Activated CD8-positive, alpha-beta memory T cell treated with anti-CD3 and anti-CD28 coated beads for 1 hour (primary cell): ENCODE measurements at places on chromosomes 7 and 10.

DNA sequence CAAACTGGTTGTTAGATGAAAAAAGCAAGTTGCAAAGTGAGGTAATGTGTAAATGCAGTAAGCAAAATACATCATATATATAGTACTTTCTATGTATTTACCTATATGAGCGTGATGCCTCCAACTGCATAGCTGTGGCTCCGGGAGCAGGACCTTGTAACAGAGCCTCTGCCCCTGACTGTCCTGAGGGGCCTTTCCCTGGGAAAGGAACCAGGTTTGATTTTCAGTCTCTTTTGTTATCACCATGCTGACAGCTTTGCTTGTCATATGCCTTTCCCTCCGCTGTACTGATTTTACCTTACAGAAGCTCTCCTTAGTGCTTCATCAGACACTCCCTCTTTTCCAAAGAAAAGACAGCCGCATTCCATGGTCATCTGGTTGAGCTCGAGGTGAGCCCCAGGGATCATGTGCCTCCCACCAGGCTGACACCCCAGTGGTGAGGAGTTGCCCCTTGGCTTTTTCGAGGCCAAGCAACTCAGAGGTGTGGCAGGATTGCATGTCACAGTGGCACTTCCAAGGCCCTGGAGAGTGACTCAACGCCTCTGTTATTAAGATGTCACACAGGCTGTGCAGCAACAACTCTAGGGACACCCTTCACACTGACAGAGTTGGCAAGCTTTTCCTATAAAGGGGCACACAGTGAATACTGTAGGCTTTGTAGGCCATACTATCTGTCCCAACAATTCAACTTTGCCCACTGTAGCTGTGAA is 78.9 kb downstream of the ALOX5 start:
- no peak for DNase-seq

GRCh38 chr7:16719699-16720098 is 33.9 kb upstream of the TSPAN13 start:
- DNase-seq = no peak

GRCh38 chr7:21939858-21940372 is 5.8 kb downstream of the CDCA7L start:
- no peak for DNase-seq

- no peak for DNase-seq
Measured at GRCh38 chr10:35542303-35542702, 62.8 kb upstream of the GJD4 start.

- DNase-seq = no peak
Measured at GRCh38 chr7:156616269-156617202, 24.0 kb upstream of the RNF32 start.

DNA sequence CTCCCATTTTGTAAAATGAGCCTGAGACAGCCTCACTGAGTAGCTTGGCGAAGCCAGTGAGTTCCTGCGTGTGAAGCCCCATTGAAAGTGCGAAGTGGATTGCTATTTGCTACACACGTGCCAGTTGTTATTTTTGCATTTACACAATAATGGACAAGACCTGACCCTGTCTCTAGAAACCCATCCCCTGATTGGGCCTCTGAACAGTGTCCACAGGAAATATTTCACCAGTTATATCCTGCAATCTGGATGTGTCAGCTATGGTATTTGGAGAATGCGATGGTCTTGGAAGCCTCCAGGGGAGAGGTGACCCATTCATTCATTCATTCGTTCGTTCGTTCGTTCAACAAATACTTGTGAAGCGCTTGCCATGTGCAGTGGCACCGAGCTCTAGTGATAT is 37.1 kb downstream of the COL13A1 start:
- no peak for DNase-seq

DNA sequence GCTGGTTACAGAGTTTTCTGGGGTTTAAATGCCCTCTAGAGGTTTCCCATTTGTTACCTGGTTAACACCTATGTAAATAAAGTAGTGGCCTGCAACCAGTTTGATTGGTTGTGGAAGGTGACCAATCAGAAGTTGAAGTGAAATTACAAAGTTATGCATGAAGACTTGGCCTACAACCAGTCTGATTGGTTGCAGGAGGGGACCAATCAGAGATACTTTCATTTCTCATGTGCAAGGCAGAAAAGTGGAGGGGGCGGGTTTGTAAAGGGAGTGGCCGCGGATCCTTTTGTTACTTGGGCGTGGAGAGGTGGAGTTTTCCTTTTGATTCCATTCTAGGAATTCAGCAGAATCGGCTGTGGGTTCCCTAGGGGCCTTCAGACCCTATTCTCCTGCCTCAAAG is 80.8 kb downstream of the SEC23IP start:
- no peak for DNase-seq

- no peak for DNase-seq
Measured at GRCh38 chr7:2999078-2999500, 44.6 kb downstream of the CARD11 start.
